ENCODE measurements at places on chromosomes 13 and 19.

DNA sequence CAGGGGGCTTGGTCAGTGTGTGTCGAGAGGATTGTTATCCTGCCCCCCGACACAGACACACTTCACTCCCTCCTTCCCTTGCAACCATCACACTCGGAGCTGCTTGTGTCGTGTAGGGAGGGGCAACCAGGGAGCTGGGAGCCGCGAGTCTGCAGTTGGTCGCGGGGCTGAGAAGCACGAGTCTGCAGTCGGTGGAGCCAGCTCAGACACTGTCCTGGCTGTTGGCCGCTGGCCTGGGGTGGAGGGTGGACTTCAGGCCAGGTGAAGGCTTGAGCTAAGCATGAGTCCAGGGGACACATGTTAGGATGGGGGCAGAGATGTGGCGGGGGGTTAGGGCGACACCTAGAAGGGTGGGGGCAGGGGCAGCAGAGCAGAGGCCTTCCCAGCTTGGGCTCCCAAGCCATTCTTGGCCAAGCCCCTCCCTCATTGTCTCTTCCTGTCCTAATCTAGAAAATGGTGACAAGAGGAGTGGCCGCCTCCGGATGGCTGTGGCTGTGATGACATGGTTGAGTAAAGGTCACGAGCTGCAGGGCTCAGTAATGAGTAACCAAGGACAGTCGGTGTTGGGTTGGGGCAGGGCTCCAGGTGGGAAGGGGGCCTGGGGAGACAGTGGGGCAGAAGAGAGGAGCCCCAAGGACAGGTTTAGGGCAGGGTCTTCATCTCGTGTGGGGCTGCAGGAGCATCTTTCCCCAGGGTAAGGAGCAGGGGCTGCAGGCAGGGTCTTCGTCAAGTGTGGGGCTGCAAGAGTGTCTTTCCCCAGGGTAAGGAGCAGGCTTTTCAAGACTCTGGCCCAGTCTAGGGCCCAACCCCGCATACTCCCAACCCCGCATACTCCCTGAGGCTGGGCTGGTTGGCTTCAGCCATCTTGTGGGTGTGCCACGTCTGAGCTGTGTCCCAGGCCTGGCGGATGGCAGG, 8.6 kb downstream of the PPP5C start:
- no peak for DNase-seq

DNA sequence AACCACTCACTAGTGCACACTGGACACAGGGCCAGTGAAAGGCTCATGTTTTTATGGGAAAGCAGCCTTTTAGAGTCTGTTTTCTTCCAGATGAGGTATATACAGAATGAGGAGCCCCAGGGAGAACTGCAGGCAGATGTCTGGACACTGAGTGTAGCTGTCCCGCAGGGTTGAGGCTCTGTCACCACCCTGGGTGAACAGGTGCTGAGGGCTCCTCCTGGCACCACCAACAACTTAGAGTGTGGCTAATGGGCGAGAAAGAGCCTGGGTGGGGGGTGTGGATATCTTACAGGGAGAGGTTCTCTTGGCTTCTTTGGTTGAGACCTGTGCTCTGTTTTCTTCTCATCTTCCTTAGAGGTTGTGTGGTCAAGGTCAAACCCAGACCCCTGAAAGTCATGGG, 202.1 kb upstream of the GPR12 start:
- DNase-seq = no peak

DNA sequence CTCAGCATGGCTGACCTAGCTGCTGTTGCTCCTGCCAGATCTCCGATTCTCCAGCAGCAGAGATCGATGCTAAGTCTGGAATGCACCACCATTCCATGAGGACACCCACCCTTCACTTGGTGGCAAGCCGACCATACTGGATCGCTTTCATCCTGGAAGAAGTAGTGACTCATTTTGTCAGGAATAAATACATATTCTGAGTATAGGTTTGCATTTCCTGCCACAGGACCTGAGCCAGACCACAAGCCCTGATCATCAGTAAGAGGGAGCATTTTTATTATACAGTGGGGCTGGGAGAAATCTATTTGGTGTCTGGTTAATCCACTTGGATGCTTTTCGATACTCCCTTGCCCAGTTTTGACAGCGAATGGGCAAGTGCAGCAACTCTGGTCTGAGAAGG, 10.9 kb upstream of the KCTD15 start:
- no peak for DNase-seq

DNA sequence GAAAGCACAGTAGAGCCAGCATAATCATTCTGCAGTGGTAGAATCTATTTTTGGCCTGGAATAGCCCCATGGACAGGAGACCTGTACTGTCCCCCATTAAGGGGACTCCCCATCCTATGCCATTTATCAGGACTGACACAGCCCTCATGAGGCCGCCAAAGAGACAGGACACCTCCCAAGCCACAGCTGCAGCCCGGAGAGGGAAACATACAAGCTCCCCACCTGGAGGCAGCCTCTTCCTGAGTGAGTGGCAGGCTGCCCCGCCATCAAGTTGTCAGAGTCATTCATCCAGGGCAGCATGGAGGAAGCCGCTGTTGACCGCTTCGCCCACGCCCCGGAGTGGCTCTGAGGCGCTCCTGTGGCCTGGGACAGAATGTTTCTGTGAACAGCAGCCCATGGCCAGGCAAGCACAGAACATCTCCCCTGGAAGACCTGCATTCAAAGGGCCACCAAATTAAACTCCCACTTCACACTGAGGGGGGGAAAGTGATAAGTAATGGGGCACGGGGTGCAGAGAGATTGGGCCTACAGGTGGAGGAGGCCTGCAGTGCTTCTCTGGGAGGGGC, 111.3 kb downstream of the ZDHHC20 start:
- no peak for DNase-seq

DNA sequence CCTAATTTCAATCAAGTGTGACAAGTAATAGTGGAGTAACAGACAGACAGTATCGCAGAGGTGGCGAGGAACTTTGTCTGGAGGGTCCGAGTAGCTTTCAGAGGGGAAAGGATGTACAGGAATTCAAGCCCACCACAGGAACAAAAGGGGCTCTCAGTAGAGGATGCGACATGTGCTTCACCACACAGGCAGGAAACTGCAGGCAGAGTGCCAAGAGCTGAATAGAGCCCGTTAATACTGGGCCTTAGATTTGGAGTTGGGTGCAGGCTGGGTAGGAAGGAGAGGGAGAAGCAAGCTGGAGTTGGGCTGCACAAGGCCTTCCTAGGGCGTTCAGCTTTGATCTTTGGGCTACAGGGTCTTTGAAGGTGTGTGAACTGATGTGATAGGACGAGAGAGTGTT, 1.2 kb downstream of the CCDC70 start:
- DNase-seq = peak; percentile 18

GRCh38 chr13:34207872-34208271, 389.9 kb downstream of the RFC3 start:
- DNase-seq = no peak

GRCh38 chr13:40966298-40966697, 52.8 kb downstream of the ELF1 start:
- DNase-seq = no peak

DNA sequence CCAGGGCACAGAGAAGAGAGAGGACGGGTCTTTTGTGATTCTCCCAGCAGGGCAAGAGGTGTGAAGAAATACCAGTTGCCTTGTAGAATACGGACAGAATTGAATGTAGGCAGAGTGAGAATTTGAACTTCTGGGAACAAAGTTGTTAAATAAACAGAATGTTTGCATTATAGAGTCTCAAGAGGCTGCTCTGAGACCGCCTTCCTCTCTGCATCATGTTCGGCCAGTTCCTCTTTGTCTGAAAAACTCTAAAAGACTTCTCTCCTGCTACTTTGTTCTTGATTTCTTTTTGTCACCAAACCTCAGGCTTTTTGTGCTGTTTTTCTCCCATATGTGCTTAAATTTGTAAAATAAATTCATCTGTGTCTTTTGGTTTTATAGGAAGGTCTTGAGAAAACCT, 256.4 kb downstream of the DLEU7 start:
- no peak for DNase-seq

- DNase-seq = no peak
Measured at GRCh38 chr19:55115446-55116065, 1.9 kb downstream of the PPP1R12C start.

- DNase-seq = no peak
Measured at GRCh38 chr19:35006999-35007365, 6.9 kb downstream of the GRAMD1A start.

- DNase-seq = no peak
Measured at GRCh38 chr19:51108805-51109146, 567 bp upstream of the CTU1 start.

DNA sequence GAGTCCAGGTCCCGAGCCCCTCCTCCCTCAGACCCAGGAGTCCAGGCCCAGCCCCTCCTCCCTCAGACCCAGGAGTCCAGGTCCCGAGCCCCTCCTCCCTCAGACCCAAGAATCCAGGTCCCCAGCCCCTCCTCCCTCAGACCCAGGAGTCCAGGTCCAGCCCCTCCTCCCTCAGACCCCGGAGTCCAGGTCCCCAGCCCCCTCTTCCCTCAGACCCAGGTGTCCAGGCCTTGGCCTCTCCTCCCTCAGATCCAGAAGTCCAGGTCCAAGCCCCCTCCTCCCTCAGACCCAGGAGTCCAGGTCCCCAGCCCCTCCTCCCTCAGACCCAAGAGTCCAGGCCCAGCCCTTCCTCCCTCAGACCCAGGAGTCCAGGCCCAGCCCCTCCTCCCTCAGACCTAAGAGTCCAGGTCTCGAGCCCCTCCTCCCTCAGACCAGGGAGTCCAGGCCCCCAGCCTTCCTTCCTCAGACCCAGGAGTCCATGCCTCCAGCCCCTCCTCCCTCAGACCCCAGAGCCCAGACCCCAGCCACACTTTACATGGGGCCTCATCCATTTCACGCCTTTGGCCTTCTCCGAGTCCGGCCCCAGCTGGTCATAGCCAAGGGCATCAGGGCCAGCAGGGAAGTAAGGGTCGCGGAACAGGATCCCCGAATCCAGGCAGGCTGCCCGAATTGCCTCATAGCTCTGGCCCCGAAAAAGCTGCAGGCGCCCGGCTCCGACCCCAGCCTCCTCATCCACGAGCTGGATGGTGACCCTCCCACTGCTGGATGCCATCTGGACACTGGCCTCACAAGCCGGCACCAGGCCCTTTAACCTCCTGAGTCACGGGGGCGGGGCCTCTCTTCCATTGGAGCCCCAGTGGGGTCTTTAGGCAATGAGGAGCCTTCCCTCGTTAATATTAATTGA, 628 bp downstream of the CAPN12 start:
- no peak for DNase-seq

GRCh38 chr13:109344552-109345157, 441.7 kb downstream of the IRS2 start:
- DNase-seq = no peak

- DNase-seq = no peak
Measured at GRCh38 chr13:64311112-64311511, 2895.5 kb upstream of the PCDH20 start.

Data from GDM1 (cell line).